ENCODE measurements at places on chromosomes 6 and 20.

DNA sequence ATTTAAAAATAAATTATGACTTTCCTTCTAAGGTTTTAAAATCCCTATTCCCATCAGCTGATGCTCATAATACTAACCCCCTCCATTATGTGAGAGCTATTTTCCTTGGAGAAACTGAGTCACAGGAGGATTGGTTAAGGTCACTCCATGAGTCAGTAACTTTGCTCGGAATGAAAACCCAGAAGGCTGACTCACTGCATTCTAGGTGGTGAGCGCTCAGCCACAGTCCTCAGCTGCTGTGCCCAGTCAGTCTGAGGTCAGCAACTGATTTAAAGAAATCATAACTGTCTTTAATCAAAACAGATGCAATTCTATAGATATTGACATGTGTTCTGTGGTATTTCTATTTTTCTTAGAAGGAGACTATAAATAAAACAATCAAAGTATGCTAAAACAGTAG lies 359.2 kb downstream of the GJA1 start:
- DNase-seq, result no peak

DNA sequence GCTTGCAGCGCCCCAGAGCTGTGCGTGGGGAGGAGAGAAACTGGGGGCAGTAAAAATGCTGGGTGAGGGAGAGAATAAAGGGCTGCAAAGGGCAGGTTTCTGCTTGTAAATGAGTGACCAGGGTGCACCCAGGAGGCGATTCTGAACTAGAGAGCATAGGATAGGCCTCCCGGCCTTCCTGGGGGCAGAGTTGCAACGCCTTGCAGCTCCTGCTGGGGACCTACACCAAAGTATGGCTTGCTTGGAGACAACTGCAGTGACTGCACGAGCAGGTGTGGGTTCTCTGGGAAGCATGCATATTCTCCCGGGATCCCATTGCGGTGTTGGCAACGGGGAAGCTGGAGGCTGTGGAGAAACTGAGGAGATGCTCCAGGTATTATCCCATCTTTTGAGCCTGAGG lies 111.6 kb upstream of the SPACA1 start:
- DNase-seq, result no peak

DNA sequence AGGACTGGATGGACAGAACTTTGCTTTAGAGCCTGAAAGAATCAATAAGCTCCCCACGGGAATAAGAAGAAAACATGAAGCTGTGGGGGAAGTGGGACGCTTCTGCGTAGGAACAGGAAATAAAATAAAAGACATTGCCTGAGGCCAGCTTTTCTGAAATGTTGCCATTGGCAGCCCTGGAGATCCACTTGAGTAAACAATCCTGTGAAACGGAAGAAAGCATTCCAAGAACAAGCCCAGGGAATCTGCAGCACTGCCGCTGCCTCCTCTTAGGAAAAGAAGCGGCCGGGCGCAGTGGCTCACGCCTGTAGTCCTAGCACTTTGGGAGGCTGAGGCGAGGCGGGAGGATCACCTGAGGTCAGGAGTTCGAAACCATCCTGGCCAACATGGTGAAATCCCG lies 182.3 kb upstream of the RALGAPA2 start:
- peak; percentile 76 for DNase-seq

DNA sequence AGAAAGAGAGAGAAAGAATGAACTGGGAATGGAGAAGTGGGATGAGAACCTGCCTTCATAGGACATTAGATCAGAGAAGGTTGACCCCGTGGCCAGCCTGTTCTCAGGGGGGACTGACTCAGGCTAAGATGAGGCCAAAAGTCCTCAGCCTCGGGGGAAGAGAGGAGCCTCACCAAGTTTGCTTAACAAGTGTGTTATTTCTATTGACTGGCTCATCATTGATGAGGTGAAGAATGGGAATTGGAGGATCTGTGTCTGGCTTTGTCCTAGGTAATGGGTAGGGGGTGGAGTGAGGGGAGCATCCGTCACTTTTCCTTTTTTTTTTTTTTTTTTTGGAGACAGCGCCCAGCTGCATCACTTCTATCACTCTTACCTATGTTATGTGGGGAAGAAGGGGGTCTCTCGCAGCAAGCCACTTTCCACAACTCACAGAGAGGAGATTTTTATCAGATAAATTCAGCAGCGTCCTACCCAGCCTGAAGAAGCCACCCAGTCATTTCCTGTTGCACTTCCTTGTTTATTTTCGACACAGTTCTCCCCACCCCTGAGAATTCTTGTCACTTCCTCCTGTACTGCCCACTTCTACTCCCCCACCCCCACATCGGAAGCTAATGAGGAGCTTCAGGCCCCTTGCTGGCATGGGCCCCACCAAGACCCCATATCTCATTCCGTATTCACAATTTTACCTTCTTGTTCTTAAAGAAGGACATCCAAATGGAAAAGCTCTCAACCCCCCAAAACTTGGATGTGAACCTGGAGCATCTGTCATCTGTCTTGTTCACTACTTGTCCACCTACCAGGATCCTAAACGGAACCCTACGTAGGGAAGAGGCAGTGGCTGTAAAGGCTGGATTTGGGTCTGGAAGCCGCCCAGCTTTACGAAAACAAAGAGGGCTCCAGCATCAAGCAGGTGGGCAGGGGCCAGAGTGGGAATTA lies 2.8 kb upstream of the RNASET2 start:
- DNase-seq, result no peak

- DNase-seq, result no peak
These were observed 1666.3 kb downstream of the HACE1 start for GRCh38 chr6:103193413-103193812.

All from ELF-1 (cell line).